ENCODE measurements at places on chromosomes 1 and 21. TPM values are rescaled to one million over a fixed set of nuclear protein-coding genes. Genes with fewer than 3 reads are reported as not detected.

The DSTYK gene
- 11.3 TPM for total RNA-seq

The LCE6A gene
- total RNA-seq = not detected

The S100A1 gene
- not detected for total RNA-seq

The BTBD19 gene
- 8.0 TPM for total RNA-seq

The PRELP gene
- total RNA-seq = under 0.01 TPM

The NKAIN1 gene
- not detected for total RNA-seq

The PODN gene
- 54.8 TPM for total RNA-seq

The KIF14 gene
- total RNA-seq = 5.4 TPM

The KNCN gene
- not detected for total RNA-seq

The SPATA1 gene
- not detected for total RNA-seq

The MATN1 gene
- total RNA-seq = not detected

The ATP1B1 gene
- total RNA-seq = 9.4 TPM

DNA sequence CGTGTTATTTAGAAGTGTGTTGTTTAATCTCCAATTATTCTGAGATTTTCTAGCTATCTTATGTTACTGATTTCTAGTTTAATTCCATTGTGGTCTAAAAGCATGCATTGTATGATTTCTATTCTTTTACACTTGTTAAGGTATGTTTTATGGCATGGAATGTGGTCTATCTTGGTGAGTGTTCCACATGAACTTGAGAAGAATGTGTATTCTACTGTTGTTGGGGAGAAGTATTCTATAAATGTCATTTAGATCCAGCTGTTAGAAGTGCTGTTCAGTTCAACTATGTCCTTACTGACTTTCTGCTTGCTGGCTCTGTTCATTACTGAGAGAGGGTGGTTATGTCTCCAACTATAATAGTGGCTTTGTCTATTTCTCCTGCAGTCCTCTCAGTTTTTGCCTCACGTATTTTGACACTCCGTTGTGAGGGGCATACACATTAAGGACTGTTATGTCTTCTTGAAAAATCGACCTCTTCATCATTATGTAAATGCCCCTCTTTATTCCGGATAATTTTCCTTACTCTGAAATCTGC, 12.0 kb upstream of the PLA2G5 start:
- H3K36me3 ChIP-seq = no peaks in the 10 kb centered on the region
- H3K27ac ChIP-seq = no peak overlapping the region
- no peak for DNase-seq
- H3K27me3 ChIP-seq = no peaks in the 10 kb centered on the region
- H3K4me3 ChIP-seq = peak overlapping the region; percentile 4
- H3K4me1 ChIP-seq = peaks cover 33% of the 10 kb centered on the region

- no peak for DNase-seq
- no peak overlapping the region for H3K27ac ChIP-seq
- peaks cover 43% of the 10 kb centered on the region for H3K27me3 ChIP-seq
- H3K4me1 ChIP-seq = no peaks in the 10 kb centered on the region
These were observed 11.3 kb upstream of the EPHA8 start for GRCh38 chr1:22552021-22552420.

GRCh38 chr1:1794999-1795398, 16.7 kb upstream of the NADK start:
- H3K4me3 ChIP-seq = no peak overlapping the region
- no peak for DNase-seq
- no peaks in the 10 kb centered on the region for H3K4me1 ChIP-seq

DNA sequence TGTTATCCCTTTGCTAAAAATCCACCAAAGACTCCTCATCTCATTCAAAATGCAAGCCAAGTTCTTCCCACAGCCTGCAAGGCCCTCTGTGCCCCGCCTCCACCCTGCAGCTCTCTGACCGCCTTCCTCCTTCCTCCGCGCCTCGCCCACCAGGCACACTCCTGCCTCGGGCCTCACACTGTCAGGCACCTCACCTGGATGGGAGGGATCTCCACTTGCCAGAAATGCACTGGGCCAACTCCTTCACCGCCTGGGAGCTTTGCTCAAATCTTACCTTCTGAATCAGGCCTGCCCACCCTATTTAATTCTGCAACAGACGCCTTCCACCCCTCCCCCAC, 26.2 kb downstream of the PGBD5 start:
- no peak overlapping the region for H3K27ac ChIP-seq
- H3K4me3 ChIP-seq = no peak overlapping the region
- no peak for DNase-seq
- H3K36me3 ChIP-seq = no peaks in the 10 kb centered on the region

GRCh38 chr1:162388615-162389014, 7.1 kb downstream of the C1orf226 start:
- H3K36me3 ChIP-seq = no peaks in the 10 kb centered on the region
- H3K27me3 ChIP-seq = peaks cover 6% of the 10 kb centered on the region
- H3K4me1 ChIP-seq = 0 out of 2 replicates have a peak, but pooled peaks cover 3% of the 10 kb centered on the region
- no peak for DNase-seq
- no peak overlapping the region for H3K4me3 ChIP-seq

- H3K36me3 ChIP-seq = no peaks in the 10 kb centered on the region
- H3K4me3 ChIP-seq = no peak overlapping the region
- H3K27ac ChIP-seq = no peak overlapping the region
- H3K27me3 ChIP-seq = no peaks in the 10 kb centered on the region
- DNase-seq = no peak
These were observed 35.8 kb downstream of the IVNS1ABP start for GRCh38 chr1:185281245-185281644.

DNA sequence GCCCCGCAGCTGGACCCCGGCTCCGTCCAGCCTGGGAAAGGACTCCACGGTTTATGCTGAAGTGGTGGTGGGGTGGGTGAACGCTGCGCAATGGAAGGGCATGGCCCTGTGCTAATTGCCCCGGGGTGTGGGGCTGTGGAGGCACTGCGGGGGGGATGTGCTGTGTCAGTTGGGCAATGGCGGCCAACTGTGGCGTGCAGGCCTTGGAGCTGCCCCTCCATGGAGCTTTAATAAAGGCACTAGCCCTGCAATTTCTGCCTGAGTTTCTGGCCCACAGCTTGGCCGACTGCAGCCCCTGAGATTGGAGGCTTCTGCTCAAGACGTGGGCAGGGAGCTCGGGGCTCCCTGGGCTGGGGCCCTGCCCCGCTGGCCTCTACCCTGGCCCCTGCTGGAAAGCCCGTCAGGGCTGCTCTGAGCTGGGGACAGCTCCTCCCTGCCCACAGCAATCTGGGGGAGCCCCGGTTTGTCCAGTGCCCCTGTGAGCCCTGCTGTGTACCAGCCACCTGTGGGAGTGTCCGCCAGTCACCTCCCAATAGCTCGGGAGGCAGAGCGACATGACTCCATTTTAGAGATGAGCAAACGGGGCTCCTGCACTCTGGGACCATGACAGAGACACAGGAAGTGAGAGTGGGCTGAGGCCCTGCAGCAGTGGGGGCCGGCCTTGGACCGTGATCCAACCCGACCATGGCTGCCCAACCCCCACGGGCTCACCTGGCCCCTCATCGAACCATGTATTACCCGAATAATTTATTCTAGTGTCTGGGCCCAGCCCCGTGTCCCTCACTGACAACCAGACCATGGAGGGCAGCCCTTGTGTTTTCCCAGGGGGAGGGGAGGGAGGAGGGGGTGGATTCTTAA, 8.7 kb upstream of the TNFRSF14 start:
- no peaks in the 10 kb centered on the region for H3K27me3 ChIP-seq
- no peak overlapping the region for H3K27ac ChIP-seq
- H3K4me3 ChIP-seq = peak overlapping the region; percentile 68
- H3K4me1 ChIP-seq = peaks cover 10% of the 10 kb centered on the region
- no peaks in the 10 kb centered on the region for H3K36me3 ChIP-seq
- peak; percentile 32 for DNase-seq

DNA sequence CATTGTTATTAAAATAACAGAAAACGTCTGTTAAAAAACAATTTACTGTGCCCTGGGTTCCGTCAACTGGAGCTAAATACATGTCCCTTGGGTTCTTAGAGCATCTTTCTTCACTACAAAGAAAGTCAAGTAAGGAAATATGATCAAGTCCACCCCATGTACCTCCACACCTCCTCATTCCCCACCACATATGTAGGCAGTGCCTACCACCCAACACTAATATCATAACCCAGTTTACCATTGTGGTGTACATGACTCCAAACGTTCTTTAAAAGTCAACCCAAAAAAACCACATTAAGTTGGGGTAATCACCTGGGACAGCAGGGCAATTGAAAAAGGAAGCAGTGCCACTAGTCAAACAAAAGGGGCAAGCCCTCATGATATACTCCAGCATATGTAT, 7.8 kb upstream of the LRRC52 start:
- no peaks in the 10 kb centered on the region for H3K27me3 ChIP-seq
- H3K4me3 ChIP-seq = no peak overlapping the region
- no peak overlapping the region for H3K27ac ChIP-seq
- DNase-seq = no peak
- H3K36me3 ChIP-seq = no peaks in the 10 kb centered on the region
- H3K4me1 ChIP-seq = no peaks in the 10 kb centered on the region

DNA sequence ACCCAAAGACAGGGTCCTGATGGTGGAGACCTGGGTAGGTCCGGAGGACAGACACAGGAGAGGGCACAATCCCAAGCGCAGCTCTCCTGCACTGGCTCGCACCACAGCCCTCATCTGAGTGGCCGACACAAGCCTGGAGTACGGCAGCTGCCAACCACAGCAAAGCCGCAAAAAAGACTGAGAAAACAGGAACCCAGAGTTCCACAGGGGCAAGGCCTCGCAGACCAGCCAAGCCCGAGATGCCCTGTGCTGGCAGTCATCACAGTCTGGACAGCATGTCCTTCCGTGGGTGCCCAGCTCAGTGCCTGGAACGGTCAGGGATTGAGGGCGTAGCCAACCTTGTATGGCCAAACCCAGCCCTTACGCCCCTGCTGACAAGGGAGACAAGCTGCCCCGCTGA, 11.4 kb downstream of the ZBTB48 start:
- H3K36me3 ChIP-seq = peaks cover 29% of the 10 kb centered on the region
- H3K4me3 ChIP-seq = no peak overlapping the region
- no peak overlapping the region for H3K27ac ChIP-seq
- H3K27me3 ChIP-seq = no peaks in the 10 kb centered on the region
- H3K4me1 ChIP-seq = no peaks in the 10 kb centered on the region

- no peak overlapping the region for H3K27ac ChIP-seq
- H3K4me3 ChIP-seq = no peak overlapping the region
- DNase-seq = no peak
- H3K27me3 ChIP-seq = no peaks in the 10 kb centered on the region
- no peaks in the 10 kb centered on the region for H3K36me3 ChIP-seq
These were observed 2217.1 kb downstream of the NCAM2 start for GRCh38 chr21:23215261-23215660.

- no peak for DNase-seq
- H3K27me3 ChIP-seq = no peaks in the 10 kb centered on the region
- no peaks in the 10 kb centered on the region for H3K36me3 ChIP-seq
- H3K4me1 ChIP-seq = peaks cover 12% of the 10 kb centered on the region
These were observed 248.7 kb upstream of the IRF2BP2 start for GRCh38 chr1:234858722-234859121.

DNA sequence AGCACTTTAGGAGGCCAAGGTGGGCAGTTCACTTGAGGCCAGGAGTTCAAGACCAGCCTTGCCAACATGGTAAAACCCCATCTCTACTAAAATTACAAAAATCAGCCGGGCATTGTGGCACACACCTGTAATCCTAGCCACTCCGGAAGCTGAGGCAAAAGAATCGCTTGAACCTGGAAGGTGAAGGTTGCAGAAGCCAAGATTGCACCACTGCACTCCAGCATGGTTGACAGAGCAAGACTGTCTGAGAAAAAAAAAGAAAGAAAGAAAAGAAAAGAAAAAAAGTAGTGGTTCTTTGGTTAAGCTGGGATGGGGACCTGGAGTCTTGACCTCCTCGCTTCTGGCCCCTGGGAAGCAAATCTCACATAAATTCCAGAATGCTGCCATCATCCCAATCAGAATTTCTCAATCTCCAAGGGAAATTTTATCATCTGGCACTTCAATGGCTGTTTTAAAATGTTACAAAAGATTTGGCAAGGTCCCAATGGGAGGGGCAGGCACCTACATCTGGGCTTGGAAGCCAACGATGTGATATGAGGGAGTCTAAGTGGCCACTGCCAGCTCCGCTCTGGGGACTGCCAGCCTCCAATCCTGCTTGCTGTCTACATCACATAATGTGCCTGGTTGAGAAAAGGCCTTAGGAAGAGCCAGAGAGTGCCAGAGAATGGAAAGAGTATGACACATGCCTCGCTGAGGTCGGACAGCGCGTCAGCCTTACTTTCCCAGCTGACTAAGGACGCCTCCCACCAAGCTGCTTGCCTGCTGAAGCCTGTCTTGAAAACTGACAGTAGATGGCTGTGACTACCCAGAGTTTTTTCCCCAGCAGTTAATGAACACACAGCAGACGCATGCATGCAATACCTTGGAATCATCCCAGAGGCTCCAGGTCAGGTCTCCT, 42.1 kb upstream of the SRP9 start:
- H3K4me1 ChIP-seq = peaks cover 27% of the 10 kb centered on the region
- H3K27me3 ChIP-seq = no peaks in the 10 kb centered on the region
- DNase-seq = peak; percentile 99
- no peaks in the 10 kb centered on the region for H3K36me3 ChIP-seq
- peak overlapping the region; percentile 96 for H3K27ac ChIP-seq
- peak overlapping the region; percentile 50 for H3K4me3 ChIP-seq

DNA sequence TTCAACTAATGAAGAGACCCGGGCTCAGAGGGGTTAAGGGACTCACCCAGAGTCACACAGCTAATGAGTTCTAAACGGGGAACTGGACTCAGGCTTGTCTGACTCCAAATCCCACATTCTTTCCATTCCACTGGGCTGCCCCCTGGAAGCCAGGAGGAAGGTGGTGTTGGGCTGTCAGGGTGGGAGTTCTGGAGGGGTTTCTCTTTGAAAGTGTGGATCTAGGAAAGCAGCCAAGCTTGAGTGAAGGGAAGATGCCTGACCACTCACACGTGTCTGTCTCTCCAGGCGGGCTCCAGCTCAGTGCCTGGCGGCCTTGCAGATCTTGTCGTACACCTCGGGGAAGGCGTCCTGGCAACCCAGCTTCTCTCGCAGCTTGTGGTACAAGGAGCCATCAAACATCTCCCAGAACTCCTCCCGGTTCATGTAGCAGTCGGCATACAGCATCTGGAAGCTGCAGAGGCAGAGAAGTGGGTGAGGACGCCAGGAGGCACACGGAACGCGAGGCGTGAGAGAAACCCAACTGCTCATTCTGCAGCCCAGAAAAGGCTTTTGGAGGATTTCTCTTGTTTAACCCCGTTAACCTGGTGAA, 35.0 kb downstream of the DHCR24 start:
- peaks cover 35% of the 10 kb centered on the region for H3K4me1 ChIP-seq
- no peaks in the 10 kb centered on the region for H3K36me3 ChIP-seq
- no peak overlapping the region for H3K4me3 ChIP-seq
- DNase-seq = no peak
- no peaks in the 10 kb centered on the region for H3K27me3 ChIP-seq

GRCh38 chr1:33170351-33171274, 11.2 kb downstream of the TRIM62 start:
- no peaks in the 10 kb centered on the region for H3K4me1 ChIP-seq
- H3K27me3 ChIP-seq = no peaks in the 10 kb centered on the region

GRCh38 chr1:220804202-220804586, 17.5 kb downstream of the MTARC1 start:
- no peaks in the 10 kb centered on the region for H3K4me1 ChIP-seq
- H3K36me3 ChIP-seq = no peaks in the 10 kb centered on the region
- H3K27me3 ChIP-seq = 0 out of 2 replicates have a peak, but pooled peaks cover 5% of the 10 kb centered on the region
- no peak overlapping the region for H3K4me3 ChIP-seq
- no peak for DNase-seq
- no peak overlapping the region for H3K27ac ChIP-seq

- DNase-seq = no peak
- no peaks in the 10 kb centered on the region for H3K27me3 ChIP-seq
- H3K4me3 ChIP-seq = no peak overlapping the region
- H3K27ac ChIP-seq = no peak overlapping the region
- no peaks in the 10 kb centered on the region for H3K36me3 ChIP-seq
- H3K4me1 ChIP-seq = peaks cover 12% of the 10 kb centered on the region
These were observed 12.1 kb downstream of the AZIN2 start for GRCh38 chr1:33093004-33093403.

Data from GM23248 (cell line).